ENCODE measurements at places on chromosomes 13 and 19.

DNA sequence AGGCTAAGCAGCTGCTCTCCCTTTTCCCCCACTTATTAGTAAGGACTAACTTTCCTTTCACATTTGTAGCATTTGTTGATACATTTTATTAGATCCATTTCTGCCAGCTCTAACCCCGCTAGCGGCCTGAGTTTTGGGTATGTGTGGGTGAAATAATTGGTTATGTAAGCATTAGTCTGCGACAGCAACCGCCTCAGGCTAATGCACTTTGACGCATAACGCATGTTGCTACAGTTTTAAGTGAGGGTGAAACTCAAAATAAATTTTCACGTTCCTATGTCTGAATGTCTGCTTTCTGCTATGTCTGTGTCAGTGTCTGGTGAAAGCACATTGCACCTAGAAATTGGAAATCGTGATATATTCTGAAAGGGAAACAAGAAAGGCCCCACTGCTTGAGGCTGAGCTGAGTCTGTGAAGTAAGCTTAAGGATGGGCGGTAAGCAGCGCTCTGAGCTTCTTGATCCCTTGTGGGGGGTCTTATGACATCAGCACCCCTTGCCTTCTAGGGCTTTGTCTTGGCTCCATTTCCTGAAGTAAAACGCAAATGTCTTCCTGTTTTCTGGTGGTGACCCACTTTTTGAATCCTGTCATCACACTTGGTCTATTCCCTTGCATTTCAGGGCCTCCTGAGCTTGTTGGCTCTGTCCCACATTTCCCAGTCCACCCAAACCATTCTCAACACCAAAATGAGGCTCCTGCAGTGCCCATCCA lies 648.3 kb upstream of the ARGLU1 start:
- DNase-seq, result no peak

GRCh38 chr19:40081411-40081810 lies 9.3 kb downstream of the ZNF780A start:
- DNase-seq, result no peak

GRCh38 chr19:38020311-38020710 lies 113.3 kb downstream of the SIPA1L3 start:
- no peak for DNase-seq

- no peak for DNase-seq
These were observed 1175.8 kb downstream of the UQCRFS1 start for GRCh38 chr19:28037186-28037585.

DNA sequence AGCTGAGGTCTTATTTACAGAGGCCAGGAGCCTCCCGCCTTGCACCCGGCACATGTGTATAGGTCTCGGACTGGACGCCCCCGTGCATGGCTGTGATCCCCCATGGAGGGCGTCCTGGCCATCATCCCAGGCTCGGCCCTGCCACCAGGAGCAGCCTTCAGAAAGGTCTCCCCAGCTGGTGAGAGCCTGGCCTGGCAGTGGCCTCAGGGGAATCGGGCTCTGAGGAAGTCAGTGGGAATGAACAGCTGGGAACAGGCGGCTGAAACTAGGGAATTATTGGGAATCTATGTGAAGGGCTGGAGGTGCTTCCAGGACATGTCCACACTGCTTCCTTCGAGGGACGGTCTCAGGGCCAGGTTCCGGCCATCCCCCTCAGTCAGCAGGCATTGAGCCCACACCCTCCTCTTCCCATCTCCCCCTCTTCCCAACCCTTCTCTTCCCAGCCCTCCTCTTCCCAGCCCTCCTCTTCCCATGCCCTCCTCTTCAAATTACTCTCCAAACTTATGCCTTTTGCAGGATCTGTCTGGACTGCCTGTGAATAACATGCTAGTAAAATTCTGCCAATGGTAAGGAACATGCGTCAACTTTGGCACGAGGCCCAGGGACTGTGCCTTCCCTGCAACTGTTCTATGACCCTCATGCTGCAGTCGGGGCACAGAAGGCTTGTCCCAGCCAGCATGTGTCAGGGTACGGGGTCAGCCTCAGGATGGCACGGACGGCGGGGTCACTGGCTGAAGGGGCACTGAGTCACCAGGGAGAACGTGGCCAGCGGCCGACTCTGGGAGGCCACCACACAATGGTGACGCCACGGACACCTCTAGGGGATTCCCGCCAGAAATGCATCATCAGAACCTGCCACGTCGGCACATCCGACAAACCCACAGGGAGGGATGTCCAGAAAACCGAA lies 24.2 kb upstream of the C13orf46 start:
- no peak for DNase-seq

DNA sequence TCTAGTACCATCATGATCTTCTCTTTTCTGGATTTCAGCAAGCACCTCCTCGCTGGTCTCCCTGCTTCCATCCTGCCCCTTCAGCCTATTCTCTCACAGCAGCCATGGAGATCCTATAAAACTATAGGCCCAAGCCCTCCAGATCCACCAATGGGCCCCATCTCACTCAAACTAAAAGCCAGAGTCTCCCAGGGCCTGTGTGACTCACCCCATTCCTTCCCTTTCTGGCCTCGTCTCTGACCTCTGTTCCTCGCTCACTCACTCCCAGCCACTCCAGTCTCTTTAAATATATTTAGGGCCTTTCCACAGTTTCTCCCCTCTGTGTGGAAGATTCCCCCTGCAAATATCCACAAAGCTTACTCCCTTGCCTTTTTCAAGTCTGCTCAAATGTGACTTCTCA lies 89.7 kb downstream of the HSPH1 start:
- DNase-seq, result no peak

- peak; percentile 93 for DNase-seq
These were observed at the start of the genes BRCA2 and ZAR1L for GRCh38 chr13:32315238-32316027. TSS of gene BRCA2 (plus strand) at chr13:32315508. CDS start at chr13:32316461, 953 bp downstream. TSS of gene ZAR1L (minus strand) at chr13:32315363. CDS start at chr13:32311925, 3,438 bp downstream.

GRCh38 chr19:40603389-40604170 lies 2.4 kb downstream of the LTBP4 start:
- DNase-seq, result peak; percentile 92

DNA sequence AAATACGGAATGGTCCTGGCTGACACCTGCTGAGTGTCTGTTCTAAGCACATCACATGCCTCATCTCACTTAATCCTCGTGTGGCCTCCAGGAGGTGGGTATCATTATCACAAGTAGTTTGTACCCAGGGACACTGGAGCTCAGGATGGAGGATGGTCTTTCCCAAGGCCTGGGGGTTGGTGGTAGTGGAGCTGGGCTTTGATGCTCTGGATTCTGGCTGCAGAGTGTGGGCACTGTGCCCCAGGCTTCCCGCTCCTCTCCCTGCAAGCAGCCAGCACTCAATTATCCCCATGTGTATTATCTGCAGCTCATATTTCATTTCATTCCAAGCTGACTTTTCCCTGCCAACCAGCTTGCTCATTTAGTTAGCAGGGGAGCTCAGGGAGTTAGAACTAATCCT lies 52.1 kb downstream of the SIAH3 start:
- no peak for DNase-seq

DNA sequence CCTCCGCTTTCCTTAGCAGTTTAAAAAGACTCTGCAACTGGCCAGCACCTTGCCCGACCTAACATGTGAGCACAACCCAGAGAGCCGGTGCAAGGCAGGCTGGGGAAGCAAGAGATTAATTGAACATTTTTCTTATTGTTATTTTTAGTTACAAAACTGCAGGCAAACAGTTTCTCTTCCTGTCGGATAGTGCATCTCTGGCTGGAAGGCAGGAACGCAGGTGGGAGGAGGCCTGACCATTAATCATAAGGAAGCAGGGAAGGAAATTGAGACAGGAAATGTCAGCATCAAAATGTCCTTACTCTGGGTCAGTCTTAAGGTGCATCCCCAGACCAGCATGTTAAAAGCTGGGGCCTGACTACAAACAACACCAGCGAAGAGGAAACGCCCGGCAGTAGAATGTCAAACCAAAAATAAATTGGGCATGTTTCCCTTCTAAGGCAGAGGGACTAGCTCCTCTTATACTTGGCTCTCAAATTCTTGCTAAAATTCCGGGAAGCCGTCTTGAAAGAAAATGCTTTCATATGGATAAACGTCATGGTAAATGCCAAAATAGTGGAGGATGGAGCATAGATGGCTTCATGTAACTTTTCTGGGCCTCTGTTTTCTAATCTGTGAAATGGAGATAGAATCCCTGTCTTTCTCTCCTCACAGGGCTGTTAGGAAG lies 226.8 kb downstream of the RAP2A start:
- DNase-seq, result no peak

DNA sequence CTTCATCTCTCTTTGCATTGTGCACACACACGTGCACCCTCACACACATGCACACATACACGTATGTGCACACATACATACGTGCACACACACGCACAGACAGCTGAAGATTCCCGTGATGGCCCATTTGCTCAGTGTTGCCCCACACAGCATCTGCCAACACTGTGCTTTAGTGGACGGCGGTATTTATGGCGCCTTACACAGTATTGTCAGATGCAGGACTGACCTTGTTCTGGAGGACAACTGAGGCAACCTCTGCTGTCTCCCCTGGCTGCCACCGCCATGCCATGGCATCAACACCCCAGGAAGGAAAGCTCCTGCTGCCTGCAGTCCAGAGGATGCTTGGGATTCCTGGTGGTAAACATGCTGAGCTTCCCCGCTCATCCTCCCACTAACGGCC lies 316.4 kb downstream of the TEX29 start:
- no peak for DNase-seq

DNA sequence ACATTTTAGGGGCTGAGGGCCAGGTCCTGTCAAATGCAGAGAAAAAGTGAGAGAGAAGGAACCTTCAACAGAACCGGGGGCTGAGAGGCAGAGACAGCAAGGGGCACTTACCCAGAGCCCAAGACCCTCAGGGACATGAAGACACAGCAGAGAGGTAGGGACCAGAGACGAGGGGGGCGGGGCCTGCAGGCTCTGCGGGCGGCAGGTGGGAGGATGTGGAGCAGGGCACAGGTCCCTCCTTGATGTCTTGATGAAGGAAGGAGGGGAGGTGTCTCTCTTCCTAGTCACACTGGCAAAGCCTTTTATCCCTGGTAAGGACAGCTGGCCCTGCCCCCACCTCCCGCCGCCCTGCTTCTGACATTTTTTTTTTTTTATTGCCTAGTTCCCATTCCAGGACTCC lies at the start of gene KLK14:
TSS of gene KLK14 (minus strand) at position 277 of the 400 bp plus-strand sequence. CDS start at position 4, 273 bp downstream.
- no peak for DNase-seq

DNA sequence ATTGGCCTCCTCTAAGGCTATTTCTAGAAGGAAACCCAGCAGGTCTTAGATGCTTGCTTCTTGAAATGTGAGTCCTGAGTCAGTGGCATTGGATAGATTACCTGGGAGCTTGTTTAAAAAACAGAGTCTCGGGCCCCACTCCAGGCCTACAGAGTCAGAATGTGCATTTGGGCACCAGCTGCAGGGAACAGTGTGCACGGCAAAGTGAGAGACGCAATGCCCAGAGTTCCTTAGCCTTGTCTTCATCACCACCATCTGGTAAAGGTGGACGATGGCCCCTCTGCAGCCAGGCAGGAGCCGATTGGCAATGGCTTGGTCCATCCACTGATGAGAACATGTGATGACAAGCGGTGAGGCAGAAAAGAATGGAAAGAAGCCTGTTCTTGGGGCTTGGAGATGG lies 102.1 kb upstream of the TSC22D1 start:
- no peak for DNase-seq

GRCh38 chr13:32791545-32792172 lies 205.4 kb downstream of the PDS5B start:
- DNase-seq, result no peak

GRCh38 chr13:106522898-106523525 lies 12.4 kb downstream of the EFNB2 start:
- no peak for DNase-seq

- DNase-seq, result no peak
These were observed 7.6 kb upstream of the COMP start for GRCh38 chr19:18798384-18799352.

DNA sequence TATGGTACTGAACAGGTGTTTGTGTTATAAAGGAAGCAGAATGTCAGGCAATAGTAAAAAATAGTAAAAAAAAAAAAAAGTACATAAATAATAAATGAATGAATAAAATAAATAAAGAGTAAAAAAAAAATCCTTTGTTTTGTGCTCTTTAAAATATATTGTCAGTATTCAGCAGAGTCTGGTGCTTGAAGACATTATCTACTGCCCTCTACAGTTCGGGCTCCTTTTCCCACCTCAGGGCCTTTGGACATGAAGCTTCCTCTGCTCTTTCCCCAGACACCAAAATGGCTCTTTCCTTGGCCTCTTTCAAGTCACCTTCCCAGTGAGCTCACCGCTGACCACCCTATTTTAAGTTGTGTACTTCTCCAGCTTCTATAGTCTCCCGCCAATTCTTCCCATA lies 137.5 kb downstream of the TNFRSF19 start:
- DNase-seq, result no peak

- DNase-seq, result no peak
These were observed 3.1 kb upstream of the PRR20A start for GRCh38 chr13:57137585-57137984.

GRCh38 chr13:101711307-101712025 lies 259.0 kb downstream of the ITGBL1 start:
- DNase-seq, result no peak

- DNase-seq, result no peak
These were observed 9.9 kb upstream of the ZSCAN18 start for GRCh38 chr19:58107778-58108545.

DNA sequence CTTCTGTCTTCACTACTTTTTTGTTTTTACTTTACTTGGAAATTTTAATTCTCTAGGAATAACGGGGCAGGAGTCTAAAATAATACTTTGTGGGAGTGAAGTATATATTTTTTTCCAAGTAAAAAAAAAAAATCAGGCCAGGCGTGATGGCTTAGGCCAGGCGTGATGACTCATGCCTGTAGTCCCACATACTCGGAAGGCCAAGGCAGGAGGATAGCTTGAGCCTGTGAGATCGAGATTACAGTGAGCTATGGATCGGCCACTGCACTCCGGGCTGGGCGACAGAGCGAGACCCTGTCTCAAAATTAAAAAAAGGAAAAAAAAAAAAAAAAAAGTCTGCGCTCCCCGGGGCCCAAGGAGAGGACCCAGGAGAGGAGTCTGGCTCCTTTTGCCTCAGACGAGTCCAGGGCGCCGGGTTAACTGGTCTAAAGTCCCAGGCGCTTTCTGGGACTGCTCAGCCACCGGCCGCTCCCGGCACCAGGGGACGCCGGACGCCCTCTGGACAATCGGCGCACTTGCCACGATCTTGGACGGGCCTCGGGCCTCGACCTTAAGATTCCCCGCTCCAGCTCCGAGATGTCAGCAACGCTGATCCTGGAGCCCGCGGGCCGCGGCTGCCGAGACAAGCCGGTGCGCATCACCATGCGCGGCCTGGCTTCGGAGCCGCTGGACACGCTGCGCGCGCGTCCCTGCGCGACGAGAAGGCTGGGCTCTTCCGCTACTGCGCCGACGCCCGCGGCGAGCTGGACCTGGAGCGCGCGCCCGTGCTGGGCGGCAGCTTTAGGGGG lies 2.7 kb upstream of the ZFP82 start:
- DNase-seq, result no peak

GRCh38 chr13:24931450-24932251 lies 164.3 kb upstream of the PABPC3 start:
- DNase-seq, result no peak

- DNase-seq, result no peak
These were observed 48.7 kb upstream of the ZNF507 start for GRCh38 chr19:32296694-32297093.

DNA sequence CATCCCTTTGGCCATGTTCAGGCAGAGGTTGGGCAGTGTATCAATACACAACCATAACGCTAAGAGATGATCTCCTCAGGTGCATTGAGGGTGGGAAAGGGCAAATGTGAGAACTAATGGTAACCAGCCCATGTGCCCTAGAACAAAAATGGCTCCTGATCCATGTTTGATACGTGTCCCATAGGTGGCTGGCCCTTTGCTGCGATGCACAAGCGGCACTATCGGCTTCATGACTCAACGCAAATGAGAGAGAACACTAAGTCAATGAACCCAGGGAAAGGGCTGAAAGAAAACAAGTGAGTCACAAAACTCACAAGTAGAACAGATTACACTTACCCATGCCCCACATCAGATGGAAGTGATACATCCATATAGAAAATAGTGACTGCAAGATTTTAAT lies 201.7 kb downstream of the ABCC4 start:
- no peak for DNase-seq

All from NCI-H1930 (cell line).